Lung (tissue), 17 donors: ENCODE measurements at places on chromosomes 7 and 10. TPM values are rescaled to one million over a fixed set of nuclear protein-coding genes. Genes with fewer than 3 reads are reported as not detected.
A peak's percentile ranks its signal among the peaks of the same experiment; 100 is the strongest.

NANOS1 gene
- 0.73 TPM for polyA plus RNA-seq

GRCh38 chr10:119652361-119652730 is 1.2 kb downstream of the BAG3 start:
- peak overlapping the region; percentile 96 for H3K27ac ChIP-seq
- H3K4me1 ChIP-seq = peaks cover 7% of the 10 kb centered on the region
- peaks cover 5% of the 10 kb centered on the region for H3K36me3 ChIP-seq
- DNase-seq = peak; percentile 86
- peak overlapping the region; percentile 98 for H3K4me3 ChIP-seq

DNA sequence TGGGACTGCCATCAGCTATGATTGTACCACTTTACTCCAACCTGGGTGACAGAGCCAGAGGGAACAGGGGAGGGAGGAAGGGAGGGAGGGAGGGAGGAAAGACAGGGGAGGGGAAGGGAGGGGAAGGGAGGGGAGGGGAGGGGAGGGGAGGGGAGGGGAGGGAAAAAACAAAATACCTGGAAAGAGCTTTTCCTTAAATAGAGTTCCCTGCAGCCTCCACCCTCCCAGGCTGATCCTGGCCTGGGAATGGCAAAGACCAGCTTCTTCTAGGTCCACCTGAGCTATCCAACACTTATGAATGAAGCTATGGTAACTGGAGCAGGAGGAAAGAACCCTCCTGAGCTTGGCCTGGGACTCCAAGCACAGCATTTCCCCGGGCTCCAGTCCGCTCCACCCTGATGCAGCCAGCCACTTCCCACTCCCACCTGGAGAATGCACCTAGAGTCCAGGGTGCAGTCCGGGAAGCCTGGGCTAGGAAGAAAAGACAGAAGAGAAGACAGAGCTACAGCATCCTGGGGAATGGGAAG is 66.1 kb downstream of the GRID1 start:
- peaks cover 2% of the 10 kb centered on the region for H3K4me1 ChIP-seq
- H3K27ac ChIP-seq = no peak overlapping the region
- no peak for DNase-seq
- H3K27me3 ChIP-seq = no peaks in the 10 kb centered on the region

DNA sequence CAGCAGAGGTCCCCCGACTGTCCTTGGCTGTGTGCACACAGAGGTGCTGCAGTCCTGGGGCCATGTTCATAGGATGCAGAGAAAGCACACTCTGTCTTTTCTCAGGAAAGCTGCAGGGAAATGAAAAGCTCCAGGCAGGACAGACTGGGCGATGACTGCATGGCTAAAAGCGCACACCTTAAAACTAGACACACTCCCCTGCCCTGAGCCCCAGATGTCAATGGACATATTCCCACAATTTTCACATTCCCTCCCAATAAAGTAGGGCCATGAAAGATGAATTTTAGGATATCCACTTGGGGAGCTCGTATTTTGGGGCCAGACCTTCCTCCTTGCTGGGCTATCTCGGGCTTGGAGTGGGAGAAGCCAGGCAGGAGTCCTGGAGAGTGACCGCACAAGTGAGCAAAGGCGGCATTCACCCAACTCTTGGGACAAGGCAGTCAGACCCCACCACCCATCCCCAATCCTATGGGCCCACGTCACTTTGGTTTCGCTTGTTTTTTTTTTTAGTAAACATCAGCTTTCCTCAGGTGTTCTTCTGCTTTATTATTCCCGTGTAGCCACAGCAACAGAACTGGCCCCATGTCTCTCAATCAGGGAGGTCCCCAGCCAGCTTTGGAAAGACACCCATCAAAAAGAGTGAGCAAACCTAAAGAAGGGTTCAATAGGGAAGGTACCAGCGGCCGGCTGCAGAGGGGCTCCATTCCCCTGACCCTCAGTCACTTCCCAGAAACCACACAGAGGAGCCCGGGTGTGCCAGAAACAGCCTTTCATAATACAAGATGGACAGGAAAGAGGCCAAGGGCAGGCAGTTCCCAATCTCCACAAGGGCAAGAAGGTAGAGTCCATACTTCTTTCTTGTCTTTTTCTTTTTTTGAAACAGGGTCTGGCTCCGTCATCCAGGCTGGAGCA is 12.7 kb downstream of the GPRIN2 start:
- H3K4me1 ChIP-seq = peaks cover 5% of the 10 kb centered on the region
- H3K36me3 ChIP-seq = no peaks in the 10 kb centered on the region

AIMP2 gene
- 18.0 TPM for polyA plus RNA-seq

DNA sequence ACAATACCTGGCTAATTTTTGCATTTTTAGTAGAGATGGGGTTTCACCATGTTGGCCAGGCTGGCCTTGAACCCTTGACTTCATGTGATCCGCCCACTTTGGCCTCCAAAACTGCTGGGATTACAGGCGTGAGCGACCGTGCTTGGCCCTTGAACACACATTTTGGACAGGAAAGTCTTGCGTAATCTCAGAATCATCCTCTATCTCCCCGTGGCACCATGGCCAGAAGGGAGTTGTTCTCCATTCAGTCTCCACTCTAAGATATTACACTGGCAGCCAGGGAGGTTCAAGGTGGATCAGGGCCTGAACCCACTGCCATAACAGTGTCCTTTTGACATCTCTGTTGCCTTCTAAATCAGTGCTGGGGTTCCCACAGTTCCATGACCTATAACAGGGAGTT is 29.2 kb upstream of the GALNTL5 start:
- H3K27ac ChIP-seq = no peak overlapping the region
- peaks cover 3% of the 10 kb centered on the region for H3K4me1 ChIP-seq
- no peaks in the 10 kb centered on the region for H3K36me3 ChIP-seq
- no peak overlapping the region for H3K4me3 ChIP-seq
- H3K27me3 ChIP-seq = no peaks in the 10 kb centered on the region

ACSM6 gene
- polyA plus RNA-seq = not detected

DNA sequence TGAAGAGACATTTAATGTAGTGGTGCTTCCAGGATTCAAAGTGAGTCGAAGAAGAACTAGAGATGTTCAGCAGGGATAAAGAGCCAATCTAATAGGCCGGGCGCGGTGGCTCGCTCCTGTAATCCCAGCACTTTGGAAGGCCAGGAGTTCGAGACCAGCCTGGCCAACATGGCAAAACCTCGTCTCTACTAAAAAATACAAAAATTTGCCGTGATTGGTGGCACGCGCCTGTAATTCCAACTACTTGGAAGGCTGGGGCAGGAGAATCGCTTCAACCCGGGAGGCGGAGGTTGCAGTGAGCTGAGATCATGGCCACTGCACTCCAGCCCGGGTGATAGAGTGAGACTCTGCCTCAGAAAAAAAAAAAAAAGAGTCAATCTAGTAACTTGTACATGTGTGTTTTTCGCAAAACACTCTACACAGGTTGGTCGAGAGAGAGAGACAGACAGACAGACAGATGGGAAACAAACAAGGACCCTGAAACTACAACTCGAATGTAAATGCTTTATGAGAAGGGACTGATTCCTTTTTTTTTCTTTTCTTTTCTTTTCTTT is 775 bp downstream of the ABCB8 start:
- no peaks in the 10 kb centered on the region for H3K36me3 ChIP-seq
- DNase-seq = no peak
- H3K4me3 ChIP-seq = peak overlapping the region; percentile 69
- H3K27me3 ChIP-seq = no peaks in the 10 kb centered on the region

- H3K27ac ChIP-seq = no peak overlapping the region
- H3K4me3 ChIP-seq = no peak overlapping the region
- H3K36me3 ChIP-seq = peaks cover 38% of the 10 kb centered on the region
- no peaks in the 10 kb centered on the region for H3K27me3 ChIP-seq
- H3K4me1 ChIP-seq = no peaks in the 10 kb centered on the region
Observed at GRCh38 chr7:44057849-44058758, 7.3 kb downstream of the PGAM2 start.

DNA sequence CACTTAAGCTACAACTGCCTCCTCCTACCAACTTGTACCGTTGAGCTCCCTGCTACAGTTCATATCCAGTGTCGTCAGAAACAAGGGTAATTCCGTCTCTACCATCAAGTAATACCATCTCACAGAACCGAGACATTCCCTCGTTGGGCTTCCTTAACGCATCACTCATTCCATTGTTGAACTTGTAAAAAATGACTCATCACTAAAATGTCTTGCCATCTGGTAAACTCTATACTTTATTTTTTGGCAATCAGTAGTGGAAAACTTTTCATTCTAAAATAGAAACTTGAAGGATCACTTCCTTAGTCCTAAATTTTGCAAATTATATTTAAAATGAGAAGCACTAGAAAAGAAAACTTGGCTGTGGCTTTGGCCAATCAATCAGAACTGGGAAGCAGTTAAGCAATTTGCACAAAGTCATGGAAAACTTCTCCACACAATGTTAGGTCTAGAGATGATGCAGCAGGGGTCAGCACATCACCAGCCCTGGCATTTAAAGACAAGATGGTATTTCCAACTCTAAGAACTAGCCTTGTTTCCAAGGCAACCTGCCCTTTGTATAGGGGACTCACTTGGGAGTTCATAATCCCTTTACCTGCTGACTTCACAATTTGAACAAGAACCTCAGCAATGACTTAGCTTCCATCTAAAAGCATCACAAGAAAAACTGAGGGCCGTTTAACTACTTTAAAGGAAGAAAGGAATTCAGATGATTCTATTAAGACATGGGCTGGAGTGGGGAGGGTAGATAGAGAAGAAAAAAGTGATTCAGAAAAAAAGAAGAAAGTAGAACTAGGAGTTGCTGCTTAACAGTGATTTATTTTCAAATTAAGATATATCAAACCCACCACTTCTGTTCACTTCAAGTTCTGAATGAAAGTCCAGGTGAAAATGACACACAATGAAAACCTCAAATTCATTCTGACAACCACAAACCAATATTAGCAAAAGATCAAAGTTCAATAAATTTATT is 288.1 kb downstream of the PARD3 start:
- H3K4me1 ChIP-seq = peaks cover 16% of the 10 kb centered on the region
- H3K27ac ChIP-seq = no peak overlapping the region
- no peak overlapping the region for H3K4me3 ChIP-seq

GRCh38 chr10:58701405-58702135 is 188.9 kb downstream of the BICC1 start:
- no peaks in the 10 kb centered on the region for H3K4me1 ChIP-seq
- H3K4me3 ChIP-seq = no peak overlapping the region
- no peak overlapping the region for H3K27ac ChIP-seq
- H3K36me3 ChIP-seq = no peaks in the 10 kb centered on the region
- H3K27me3 ChIP-seq = no peaks in the 10 kb centered on the region

CALCR gene
- polyA plus RNA-seq = 0.04 TPM

GRCh38 chr10:105535478-105535877 is 894.4 kb downstream of the SORCS3 start:
- no peaks in the 10 kb centered on the region for H3K36me3 ChIP-seq
- H3K4me1 ChIP-seq = no peaks in the 10 kb centered on the region
- no peak for DNase-seq
- H3K27ac ChIP-seq = no peak overlapping the region
- H3K27me3 ChIP-seq = no peaks in the 10 kb centered on the region

DNA sequence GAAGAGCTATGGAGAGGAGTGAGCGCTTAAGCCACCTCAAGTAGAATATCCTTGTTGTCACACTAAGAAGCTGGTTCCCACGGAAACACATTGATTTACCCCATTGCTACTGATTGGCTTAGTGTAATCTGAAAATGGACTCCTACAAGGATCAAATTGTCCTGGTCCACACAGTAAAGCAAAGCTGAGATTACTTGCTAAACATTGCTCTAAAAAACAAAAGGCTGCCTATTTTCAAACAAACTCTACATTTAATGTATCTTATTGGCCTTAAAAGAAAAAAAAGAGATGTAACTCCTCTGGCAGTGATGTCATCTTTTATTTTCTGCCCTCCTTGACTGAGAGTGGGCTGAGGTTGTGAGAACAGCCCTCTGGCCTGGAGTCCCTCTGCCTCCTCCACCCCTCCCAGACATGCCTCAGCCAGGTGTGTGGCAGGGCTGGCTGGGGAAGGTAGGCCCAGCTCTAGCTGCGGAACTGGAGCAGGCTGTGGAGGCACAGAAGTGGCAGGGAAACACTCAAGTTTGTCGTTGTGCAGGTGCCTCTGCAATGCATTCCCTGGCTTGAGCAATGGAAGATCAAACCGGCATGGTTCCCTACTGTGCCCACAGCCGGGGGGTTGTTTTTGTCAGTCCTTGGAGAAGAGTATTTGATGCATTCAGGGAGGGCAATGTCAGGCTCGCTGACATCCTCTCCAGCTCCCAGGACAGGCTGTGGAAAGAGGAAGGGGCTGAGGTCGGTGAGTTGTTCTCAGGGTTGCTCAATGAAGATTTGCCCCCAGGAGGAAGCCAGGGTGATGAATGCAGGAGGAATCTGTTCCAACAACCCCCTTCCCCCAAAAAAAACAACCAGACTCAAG is 9.1 kb downstream of the KLF6 start:
- H3K27me3 ChIP-seq = no peaks in the 10 kb centered on the region
- H3K4me1 ChIP-seq = peaks cover 14% of the 10 kb centered on the region
- H3K4me3 ChIP-seq = no peak overlapping the region

- no peaks in the 10 kb centered on the region for H3K27me3 ChIP-seq
- H3K4me1 ChIP-seq = no peaks in the 10 kb centered on the region
- no peak for DNase-seq
Observed at GRCh38 chr7:74253835-74254128, 417 bp downstream of the RFC2 start.

TAS2R5 gene
- polyA plus RNA-seq = 0.55 TPM

DNA sequence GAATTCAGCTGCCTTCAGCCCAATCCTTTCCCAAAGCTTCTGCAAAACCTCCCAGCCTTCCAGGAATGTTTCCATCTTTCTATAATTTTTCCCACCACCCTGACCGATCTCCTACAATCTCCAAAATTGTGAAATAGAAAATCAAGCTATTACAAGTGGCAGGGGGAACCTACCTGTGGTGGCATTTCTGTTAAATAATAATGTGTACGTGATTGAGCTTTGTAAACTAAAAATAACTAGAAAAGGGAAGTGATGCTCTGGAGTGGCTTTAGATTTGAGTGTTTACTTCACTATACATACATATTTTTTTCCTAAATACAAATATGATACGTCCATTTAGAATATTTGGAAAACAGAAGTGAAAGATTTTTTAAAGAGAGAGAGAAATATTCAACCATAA is 593.6 kb downstream of the GRM8 start:
- no peak for DNase-seq
- H3K27me3 ChIP-seq = no peaks in the 10 kb centered on the region
- H3K4me3 ChIP-seq = no peak overlapping the region
- no peaks in the 10 kb centered on the region for H3K4me1 ChIP-seq
- no peaks in the 10 kb centered on the region for H3K36me3 ChIP-seq
- H3K27ac ChIP-seq = no peak overlapping the region

ATOH7 gene
- polyA plus RNA-seq = 0.08 TPM

GPR85 gene
- 0.57 TPM for polyA plus RNA-seq

NXPH1 gene
- polyA plus RNA-seq = not detected

GRCh38 chr7:20395511-20395910 is 64.8 kb downstream of the ITGB8 start:
- no peak overlapping the region for H3K27ac ChIP-seq
- H3K4me1 ChIP-seq = no peaks in the 10 kb centered on the region
- no peaks in the 10 kb centered on the region for H3K27me3 ChIP-seq

CLEC2L gene
- polyA plus RNA-seq = not detected

RELN gene
- polyA plus RNA-seq = 0.24 TPM

- no peak overlapping the region for H3K27ac ChIP-seq
- H3K4me3 ChIP-seq = no peak overlapping the region
- no peaks in the 10 kb centered on the region for H3K4me1 ChIP-seq
- H3K27me3 ChIP-seq = no peaks in the 10 kb centered on the region
- no peaks in the 10 kb centered on the region for H3K36me3 ChIP-seq
Observed at GRCh38 chr7:140982508-140982907, 32.2 kb downstream of the MRPS33 start.

- DNase-seq = no peak
- no peaks in the 10 kb centered on the region for H3K36me3 ChIP-seq
- peak overlapping the region; percentile 71 for H3K27ac ChIP-seq
Observed at GRCh38 chr10:114628106-114628505, 30.0 kb downstream of the ABLIM1 start.
